Bronchial smooth muscle cell (primary cell): ENCODE measurements at places on chromosomes 7 and 10. TPM values are rescaled to one million over a fixed set of nuclear protein-coding genes. Genes with fewer than 3 reads are reported as not detected.

The NPY4R2 gene
- total RNA-seq: not detected in 2 replicates

The TMEM196 gene
- not detected in 2 replicates for total RNA-seq

The CCL24 gene
- total RNA-seq: not detected in 2 replicates

The TRIP6 gene
- total RNA-seq: 73.1 and 81.6 TPM in 2 replicates

The CCDC126 gene
- 4.3 and 8.2 TPM in 2 replicates for total RNA-seq

The PLXDC2 gene
- total RNA-seq: 3.8 and 9.5 TPM in 2 replicates

The GRM3 gene
- not detected in 2 replicates for total RNA-seq
